ENCODE measurements at places on chromosomes 2 and 18. TPM values are rescaled to one million over a fixed set of nuclear protein-coding genes. Genes with fewer than 3 reads are reported as not detected.

- no peak overlapping the region for H3K27ac ChIP-seq
- H3K36me3 ChIP-seq: no peaks in the 10 kb centered on the region
- H3K27me3 ChIP-seq: peaks cover 8% of the 10 kb centered on the region
- H3K4me3 ChIP-seq: no peak overlapping the region
Measured at GRCh38 chr2:207513551-207514257, 16.1 kb upstream of the CREB1 start.

- H3K4me3 ChIP-seq: no peak overlapping the region
- no peaks in the 10 kb centered on the region for H3K27me3 ChIP-seq
- H3K4me1 ChIP-seq: peaks cover 15% of the 10 kb centered on the region
- no peak for DNase-seq
- no peaks in the 10 kb centered on the region for H3K36me3 ChIP-seq
Measured at GRCh38 chr2:72004201-72004915, 143.3 kb downstream of the CYP26B1 start.

DNA sequence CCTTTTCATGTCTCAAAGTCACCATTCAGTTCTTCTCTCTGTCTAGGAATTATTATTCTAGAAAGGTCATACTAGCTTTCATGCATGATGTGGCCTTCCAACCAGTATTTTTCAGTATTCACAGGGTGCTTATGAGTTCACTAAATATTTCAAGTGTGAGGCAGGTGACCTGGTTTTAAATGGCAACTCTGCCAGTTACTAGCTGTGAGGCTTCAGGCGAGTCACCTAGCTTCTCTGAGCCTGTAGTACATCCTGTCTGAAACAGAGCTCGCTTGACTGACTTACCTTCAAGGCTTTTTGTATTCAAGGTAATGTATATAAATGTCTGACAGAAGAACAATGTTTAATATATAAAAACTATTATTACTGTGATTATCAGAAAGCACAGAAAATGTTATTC is 19.4 kb upstream of the ACVR1 start:
- H3K4me1 ChIP-seq: peaks cover 14% of the 10 kb centered on the region
- no peak overlapping the region for H3K4me3 ChIP-seq
- no peak for DNase-seq
- H3K27me3 ChIP-seq: peaks cover 59% of the 10 kb centered on the region

GRCh38 chr2:84442888-84443287 is 16.2 kb downstream of the SUCLG1 start:
- DNase-seq: no peak
- no peak overlapping the region for H3K27ac ChIP-seq
- no peaks in the 10 kb centered on the region for H3K4me1 ChIP-seq
- no peak overlapping the region for H3K4me3 ChIP-seq
- H3K36me3 ChIP-seq: peaks cover 37% of the 10 kb centered on the region

- peaks cover 3% of the 10 kb centered on the region for H3K4me1 ChIP-seq
- no peak overlapping the region for H3K4me3 ChIP-seq
- no peak for DNase-seq
- H3K36me3 ChIP-seq: no peaks in the 10 kb centered on the region
- no peaks in the 10 kb centered on the region for H3K27me3 ChIP-seq
Measured at GRCh38 chr18:9673296-9674251, 34.5 kb upstream of the RAB31 start.

GRCh38 chr2:42830922-42831574 is 38.7 kb upstream of the HAAO start:
- peak overlapping the region; percentile 21 for H3K27ac ChIP-seq
- H3K27me3 ChIP-seq: peaks cover 2% of the 10 kb centered on the region
- no peak for DNase-seq
- H3K4me3 ChIP-seq: no peak overlapping the region
- peaks cover 13% of the 10 kb centered on the region for H3K4me1 ChIP-seq

REG3G gene
- total RNA-seq: not detected

MYL1 gene
- total RNA-seq: not detected

GAD1 gene
- total RNA-seq: 0.39 TPM

DOK6 gene
- total RNA-seq: 4.0 TPM

VWA3B gene
- total RNA-seq: not detected
